ENCODE measurements at places on chromosomes 1 and 21.

GRCh38 chr1:5617179-5617520, 375.1 kb downstream of the NPHP4 start:
- no peak for DNase-seq

GRCh38 chr1:79811173-79811572, 804.6 kb upstream of the ADGRL4 start:
- DNase-seq, result peak; percentile 24

DNA sequence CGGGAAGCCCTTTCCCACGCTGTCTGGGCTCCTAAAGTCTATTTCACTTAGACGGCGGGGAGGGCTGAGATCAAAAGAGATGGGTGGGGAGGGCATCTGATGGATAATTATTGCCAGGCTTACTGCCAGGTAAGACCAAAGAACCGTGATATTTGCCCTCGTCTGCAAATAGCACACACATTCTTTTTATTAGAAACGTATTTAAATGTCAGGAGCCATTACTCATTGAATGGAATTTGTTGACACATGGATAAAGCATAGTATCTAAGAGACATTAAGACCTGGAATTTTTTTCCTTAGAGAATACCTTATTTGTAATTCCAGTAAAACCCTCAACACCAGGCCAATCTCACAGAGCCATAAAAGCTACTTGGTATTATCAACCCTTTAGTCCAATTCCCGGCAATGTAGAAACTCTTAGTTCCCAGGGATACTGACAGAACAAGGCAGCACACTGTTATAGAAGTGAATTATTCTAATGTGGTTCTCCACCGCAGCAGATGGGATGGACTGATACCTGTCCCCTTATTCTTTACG, 10.6 kb downstream of the URB1 start:
- DNase-seq, result peak; percentile 96

- peak; percentile 89 for DNase-seq
Observed at GRCh38 chr1:58785442-58786058, 1.7 kb upstream of the JUN start.

GRCh38 chr1:89590341-89591080, 42.4 kb upstream of the LRRC8C start:
- DNase-seq, result no peak

- no peak for DNase-seq
Observed at GRCh38 chr1:17941431-17942189, 166.0 kb upstream of the IGSF21 start.

DNA sequence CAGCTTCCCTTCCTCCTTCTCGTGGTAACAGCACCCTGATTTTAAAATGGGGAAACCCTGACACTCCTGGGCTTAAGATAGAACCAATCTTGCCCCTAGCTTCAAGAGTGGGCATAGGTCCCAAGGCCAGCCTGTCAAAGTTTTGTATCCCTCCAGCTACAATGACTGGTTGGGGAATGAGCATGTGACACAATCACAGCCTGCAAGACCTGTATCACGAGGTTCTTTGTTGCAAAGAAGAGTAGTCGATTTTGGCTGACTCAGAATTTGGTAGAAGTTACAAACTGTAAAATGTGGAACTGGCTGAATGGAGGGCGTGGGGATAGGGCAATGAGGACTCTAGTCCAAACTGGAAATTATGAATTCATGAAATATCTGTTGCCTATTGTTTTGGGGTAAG, 18.7 kb downstream of the CTSK start:
- no peak for DNase-seq

- DNase-seq, result no peak
Observed at GRCh38 chr21:43001316-43001715, 27.0 kb downstream of the PKNOX1 start.

GRCh38 chr1:22854688-22855565, 117.7 kb downstream of the LACTBL1 start:
- no peak for DNase-seq

GRCh38 chr1:18155881-18156385, 48.3 kb downstream of the IGSF21 start:
- DNase-seq, result no peak

GRCh38 chr1:56453016-56453415, 126.3 kb downstream of the PLPP3 start:
- DNase-seq, result no peak

GRCh38 chr1:214637722-214638458, 34.9 kb downstream of the CENPF start:
- DNase-seq, result peak; percentile 50

DNA sequence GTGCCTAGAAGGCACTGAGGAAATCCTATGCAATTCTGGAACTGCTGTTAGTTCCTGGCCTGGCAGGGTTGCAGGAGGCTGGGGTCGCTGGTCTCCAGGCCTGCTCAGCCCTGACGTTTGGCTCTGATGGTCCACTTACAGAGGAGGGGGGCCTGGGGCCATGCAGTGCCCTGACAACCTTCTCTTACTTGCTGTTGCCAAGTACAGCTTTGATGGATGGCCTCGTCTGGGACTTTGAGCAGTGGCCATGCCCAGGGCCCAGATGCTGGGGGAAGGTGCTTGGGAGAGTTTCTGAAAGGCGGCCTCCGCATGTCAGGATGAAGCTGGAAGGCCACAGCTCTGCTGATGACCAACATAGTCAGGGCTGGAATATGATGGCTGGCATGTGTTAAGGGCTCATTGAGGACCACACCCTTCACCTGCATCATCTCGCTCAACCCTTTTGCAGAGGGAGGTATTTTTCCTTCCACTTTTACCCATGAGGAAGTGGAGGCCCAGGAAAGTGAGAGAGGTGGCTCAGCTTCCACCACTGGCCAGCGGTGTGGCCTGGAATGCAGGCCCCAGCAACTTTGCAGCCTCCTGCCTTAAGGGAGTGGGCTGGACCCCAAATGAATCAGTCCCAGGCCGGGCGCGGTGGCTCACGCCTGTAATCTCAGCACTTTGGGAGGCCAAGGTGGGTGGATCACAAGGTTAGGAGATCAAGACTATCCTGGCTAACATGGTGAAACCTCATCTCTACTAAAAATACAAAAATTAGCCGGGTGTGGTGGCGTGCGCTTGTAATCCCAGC, 34.7 kb upstream of the LRRC3 start:
- no peak for DNase-seq

- peak; percentile 90 for DNase-seq
Observed at GRCh38 chr1:14939527-14940284, 213.8 kb upstream of the TMEM51 start.

DNA sequence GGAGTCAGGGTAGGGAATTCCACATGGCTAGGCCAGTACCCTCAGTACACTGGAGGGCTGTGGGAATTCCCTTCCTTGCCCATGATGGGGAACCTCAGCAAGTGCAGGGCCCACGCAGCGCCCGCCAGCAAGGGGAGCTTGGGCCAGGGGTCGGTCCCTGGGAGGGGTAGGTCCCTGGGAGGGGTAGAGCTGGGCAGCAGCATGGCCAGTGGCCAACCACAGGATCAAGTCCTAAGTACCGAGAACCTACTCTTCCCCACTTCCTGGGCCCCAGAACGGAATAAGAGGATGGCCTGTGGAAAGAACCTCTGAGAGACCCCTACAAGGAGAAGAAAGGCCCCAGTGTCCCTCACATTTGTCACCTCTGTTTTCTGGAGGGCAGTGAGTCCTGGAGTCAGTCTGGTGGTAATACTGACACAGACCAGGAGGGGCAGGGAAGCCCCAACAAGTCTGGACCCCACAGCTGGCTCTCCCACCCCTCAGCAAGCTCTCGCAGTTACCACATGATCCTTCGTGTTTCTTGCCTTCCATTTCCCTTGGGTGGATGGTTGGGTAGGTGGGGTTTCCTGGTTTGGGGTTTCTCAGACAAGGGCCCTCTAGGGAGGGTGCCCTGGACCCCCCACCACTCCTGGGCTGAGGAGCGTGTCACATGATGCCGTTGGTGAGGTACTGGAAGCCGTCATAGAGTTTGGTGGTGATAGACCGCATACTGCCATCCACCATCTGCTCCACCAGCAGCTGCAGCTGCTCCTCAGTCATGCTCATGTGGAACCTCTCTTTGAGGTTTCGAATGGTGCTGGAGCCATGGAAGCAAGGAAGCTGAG, 10.3 kb downstream of the ZNF687 start:
- no peak for DNase-seq

DNA sequence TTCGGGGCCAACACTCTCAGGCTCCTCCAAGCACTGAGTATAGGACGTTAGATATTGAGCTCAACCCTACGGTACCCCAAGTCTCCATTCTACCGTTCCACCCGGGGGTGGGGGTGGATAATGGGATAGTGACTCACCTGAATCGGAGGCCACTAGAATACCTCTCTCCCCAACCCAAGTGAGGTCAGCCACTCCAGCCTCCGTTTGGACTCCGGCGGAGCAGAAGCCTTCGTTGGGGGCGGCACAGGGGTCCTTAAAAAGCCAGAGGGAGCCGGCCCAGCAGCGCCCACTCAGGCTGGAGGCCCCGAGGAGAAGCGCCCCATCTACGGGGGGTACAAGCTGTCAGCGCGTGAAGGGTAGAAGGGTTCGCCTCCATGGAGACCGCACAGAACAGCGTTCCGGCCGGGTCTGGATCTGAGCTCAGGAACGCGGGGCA, 556 bp downstream of the WDR77 start:
- peak; percentile 53 for DNase-seq

- no peak for DNase-seq
Observed at GRCh38 chr1:38283696-38284470, 237.3 kb upstream of the POU3F1 start.

- DNase-seq, result peak; percentile 79
Observed at GRCh38 chr1:32142446-32143301, 34.8 kb downstream of the KPNA6 start.

DNA sequence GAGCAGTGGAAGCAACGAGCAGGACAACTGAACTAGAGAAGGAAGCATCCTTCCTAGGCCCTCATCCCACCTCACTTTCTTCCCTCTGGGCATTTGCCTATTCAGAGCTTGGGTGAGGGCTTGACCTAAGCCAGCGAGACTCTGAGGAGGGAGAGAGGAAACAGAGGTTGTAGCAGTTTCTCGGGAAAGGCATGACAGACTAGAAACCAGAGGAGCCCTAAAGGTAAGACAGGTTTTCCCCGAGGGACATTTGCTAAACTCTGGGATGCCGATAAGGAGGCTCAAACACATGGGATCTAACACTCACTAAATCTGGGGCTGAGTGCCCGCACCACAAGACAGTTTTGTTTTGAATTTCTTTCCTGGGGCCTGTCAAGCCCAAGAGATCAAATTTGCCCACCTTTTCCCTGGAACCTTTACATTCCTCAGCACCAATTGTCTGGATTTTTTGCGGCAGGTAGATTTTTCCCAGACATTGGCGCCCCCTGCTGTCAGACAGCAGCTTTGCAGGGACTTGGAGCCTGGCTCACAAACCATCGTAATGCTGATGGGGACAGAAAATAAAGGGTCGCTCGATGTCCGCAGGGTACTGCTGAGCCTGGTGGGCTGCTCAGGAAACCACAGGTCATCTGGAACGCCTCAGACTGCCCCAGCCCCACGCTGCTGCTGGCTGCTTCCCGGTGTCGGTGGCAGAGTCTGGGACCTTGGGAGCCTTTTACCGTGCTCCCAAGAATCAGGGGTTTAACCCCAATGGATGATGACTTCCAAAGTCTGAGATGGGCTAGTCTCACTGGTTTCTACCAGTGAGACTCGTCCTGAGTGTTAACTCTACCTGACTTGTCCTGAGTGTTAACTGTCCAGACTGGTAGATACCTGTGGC, 23.4 kb upstream of the TSPAN2 start:
- DNase-seq, result no peak

DNA sequence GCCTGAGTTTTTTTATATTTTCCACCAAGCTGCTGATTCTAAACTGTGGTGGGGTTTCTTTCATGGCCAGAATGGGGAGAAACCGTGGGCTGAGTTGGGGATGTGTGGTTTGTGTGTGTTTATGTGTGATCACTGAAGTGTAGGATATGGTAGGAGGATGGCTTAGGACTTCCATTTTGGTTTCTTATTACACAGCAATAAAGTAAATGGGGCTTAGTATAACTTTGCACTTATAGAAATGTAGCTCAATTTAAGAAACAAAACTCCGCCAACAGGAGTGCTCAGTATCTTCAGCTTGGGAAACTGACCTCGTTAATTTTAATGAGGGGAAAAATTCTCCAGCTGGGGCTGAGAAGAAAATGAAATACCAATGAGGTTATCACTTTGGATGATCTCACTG, 77.8 kb downstream of the PBX1 start:
- DNase-seq, result peak; percentile 38

DNA sequence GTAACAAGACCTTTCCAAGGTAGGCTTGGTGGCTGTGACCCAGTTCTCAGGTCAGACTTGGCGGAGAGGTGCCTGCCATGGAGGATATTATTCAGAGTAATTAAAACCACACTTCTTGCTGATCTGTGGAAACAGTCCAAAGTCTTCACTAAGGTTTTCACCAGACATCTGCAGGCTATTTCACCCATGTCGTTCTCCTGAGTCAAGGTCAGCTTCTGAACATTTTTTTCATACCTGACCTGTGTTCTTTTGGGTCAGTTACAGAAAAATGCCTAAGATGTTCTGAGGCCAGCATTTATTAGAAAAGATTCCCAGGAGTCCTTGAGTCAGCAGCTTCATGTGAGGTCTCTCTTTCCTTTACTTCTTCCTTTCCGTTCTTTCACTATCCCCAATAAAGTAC, 54.9 kb downstream of the RGL1 start:
- peak; percentile 73 for DNase-seq

GRCh38 chr21:34874684-34875513, 174.2 kb downstream of the RUNX1 start:
- no peak for DNase-seq

- DNase-seq, result peak; percentile 91
Observed at GRCh38 chr1:41919764-41920397, 1.2 kb upstream of the HIVEP3 start.

DNA sequence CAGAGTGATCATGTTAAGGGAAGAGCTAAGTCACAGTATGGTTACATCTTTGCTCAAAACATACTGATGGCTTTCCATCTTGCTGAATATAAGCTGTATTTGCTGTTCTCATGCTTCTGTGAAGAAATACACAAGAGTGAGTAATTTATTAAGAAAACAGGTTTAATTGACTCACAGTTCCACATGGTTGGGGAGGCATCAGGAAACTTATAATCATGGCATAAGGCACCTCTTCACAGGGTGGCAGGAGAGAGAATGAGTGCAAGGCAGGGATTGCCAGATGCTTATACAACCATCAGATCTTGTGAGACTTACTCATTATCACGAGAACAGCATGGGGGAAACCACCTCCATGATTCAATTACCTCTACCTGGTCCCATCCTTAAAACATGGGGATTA, 24.4 kb upstream of the RGS5 start:
- no peak for DNase-seq

- no peak for DNase-seq
Observed at GRCh38 chr1:244965185-244966030, 101.1 kb upstream of the HNRNPU start.

DNA sequence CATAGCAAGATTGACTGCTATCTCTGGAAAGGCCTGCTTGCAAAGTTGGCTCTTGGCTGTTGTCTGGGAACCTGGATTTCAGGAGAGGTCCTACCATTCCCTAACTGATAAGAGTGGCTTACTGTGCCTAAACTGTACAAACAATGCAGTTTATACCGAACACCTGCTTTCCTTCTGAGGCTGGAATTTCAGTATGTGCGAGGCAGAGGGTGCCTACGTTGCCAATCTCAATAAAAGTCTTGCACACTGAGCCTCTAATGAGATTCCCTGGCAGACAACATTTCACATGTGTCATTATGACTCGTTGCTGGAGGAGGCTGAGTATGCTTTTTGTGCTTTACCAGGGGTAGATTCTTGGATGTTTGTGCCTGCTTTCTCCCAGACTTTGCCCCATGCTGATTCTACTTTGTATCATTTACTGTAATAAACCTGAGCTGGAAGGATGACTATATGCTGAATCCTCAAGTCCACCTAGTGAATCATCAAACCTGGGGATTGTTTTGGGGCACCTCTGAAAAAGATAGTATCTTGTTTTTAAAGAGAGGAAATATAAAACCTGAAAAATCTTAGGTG, 58.9 kb upstream of the GNG4 start:
- peak; percentile 89 for DNase-seq

- DNase-seq, result no peak
Observed at GRCh38 chr21:41407541-41408460, 18.2 kb upstream of the MX1 start.

- no peak for DNase-seq
Observed at GRCh38 chr1:25534410-25534788, 9.0 kb upstream of the LDLRAP1 start.

Data from M059J (cell line).